ENCODE measurements at places on chromosomes 7 and 10.

- DNase-seq, result no peak
Observed at GRCh38 chr7:90488220-90488619, 18.8 kb downstream of the PTTG1IP2 start.

DNA sequence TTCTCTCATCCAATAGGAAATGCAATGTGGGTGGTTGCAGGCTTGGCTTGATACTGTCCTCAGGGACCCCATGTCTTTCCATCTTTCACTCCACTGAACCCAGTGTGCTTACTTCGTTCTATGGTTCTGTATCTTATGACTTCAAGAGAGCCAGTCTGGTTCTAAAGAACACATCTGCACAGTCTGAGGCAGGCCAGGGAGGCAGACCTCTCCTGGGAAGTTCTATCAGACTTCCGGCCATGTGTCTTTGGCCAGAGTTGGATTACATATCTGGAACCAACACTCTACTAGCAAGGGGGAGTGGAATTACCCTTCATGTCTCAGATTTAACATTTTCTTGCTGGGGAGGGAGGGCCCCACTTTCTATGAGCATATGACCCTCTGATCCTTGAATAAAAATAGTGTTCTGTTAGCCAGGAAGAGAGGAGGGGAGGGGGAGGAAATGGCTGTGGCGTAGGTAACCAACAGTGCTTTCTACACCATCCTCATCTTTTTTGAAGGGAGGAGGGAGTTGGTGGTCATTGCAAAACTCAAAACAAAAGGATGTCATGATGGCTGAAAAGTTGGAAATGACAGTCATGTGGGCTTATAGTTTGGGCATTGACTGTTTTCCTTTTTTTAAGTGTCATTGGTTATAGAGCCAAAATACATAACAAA, 370.2 kb downstream of the GATA3 start:
- DNase-seq, result no peak

- no peak for DNase-seq
Observed at GRCh38 chr7:142516038-142516501, 233.2 kb upstream of the PRSS1 start.

- DNase-seq, result no peak
Observed at GRCh38 chr7:136728945-136729344, 139.5 kb upstream of the CHRM2 start.

DNA sequence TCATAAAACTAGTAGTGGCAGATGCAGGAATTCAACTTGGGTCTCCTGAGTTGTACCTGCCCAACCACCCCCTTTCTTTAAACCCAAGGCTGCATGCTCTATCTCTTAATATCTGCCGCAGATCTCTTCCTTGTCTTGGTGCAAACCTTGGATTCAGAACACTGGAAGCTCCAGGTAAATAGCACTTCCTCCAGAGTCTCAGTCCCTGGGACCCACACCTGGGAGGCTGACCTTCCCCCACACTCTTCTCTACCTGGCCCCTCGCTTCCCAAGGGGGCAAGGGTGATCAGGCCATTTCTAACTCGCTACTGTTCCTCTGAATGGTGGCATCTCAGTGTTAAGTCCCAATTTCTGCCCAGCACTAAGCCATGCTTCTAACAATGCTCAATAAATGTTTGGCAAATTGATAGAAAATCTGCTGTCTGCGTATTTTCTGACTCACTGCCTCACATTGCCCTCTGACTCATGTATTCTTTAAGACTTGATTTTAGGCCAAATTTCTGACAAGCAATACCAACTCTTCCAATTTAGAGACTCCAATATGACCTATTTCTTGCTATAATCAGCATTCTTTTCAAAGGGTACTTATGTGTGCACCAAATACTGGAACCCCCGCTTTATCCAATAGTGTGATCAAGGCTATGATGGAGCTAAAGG, 68.0 kb upstream of the PPP1R3C start:
- no peak for DNase-seq

DNA sequence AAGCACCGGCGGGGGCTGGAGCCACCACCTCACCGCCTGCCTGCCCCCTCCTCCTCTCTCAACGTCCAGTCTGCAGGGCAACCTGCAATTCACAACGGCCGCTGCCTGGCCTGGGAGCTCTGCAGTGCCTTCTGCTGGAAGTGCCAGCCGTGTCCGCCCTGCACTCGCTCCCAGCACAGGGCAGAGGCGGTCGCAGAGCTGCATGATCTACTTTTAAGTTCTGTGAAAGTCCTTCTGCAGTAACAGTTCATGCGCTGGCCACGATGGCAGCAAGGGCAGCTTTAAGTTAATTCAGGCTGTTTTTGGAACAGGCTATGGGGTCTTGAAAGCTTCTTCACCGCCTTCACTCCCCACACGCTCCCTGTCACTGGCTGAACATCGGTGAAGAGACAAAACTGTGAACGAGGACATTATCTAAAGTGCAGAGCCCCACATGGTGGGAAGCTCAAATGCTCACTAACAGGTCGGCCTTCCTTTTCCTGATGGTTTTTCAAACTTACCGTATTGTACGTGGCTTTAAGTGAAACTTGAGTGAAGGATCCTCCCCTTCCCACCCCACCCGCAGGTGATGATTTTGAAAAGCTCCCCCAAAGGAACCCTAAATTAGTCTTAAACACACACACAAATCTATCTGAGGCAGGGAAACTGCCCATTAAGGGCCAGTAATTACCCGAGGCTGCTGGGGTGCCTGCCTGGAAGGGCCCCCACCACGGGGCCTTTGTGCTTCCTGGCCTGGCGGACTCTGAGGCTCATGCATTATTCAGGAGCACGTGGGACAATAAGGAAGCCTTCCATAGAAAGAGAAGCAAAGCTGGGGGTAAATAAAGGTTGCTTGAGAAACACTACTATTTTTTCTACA, 504.3 kb downstream of the DNAJB6 start:
- no peak for DNase-seq

DNA sequence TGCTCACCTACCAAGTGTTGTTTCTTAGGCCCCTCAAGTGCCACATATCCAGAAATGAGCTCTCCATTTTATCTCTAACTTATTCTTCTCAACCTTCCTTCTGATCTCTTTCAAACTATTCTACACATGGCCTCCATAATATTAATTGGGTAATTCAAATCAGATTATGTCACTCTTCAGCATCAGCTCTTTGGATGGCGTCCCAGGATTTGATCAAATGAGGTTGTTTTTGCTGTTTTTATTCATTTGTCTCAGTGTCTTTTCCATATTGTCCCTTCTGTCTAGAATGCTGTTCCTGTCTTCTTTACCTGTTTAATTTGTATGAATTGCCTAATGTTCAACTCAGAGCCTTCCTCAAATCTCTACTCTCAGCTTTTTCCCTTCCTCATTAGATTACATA, 234.6 kb upstream of the CXCL12 start:
- no peak for DNase-seq

- DNase-seq, result no peak
Observed at GRCh38 chr7:40715053-40715430, 580.2 kb downstream of the SUGCT start.

DNA sequence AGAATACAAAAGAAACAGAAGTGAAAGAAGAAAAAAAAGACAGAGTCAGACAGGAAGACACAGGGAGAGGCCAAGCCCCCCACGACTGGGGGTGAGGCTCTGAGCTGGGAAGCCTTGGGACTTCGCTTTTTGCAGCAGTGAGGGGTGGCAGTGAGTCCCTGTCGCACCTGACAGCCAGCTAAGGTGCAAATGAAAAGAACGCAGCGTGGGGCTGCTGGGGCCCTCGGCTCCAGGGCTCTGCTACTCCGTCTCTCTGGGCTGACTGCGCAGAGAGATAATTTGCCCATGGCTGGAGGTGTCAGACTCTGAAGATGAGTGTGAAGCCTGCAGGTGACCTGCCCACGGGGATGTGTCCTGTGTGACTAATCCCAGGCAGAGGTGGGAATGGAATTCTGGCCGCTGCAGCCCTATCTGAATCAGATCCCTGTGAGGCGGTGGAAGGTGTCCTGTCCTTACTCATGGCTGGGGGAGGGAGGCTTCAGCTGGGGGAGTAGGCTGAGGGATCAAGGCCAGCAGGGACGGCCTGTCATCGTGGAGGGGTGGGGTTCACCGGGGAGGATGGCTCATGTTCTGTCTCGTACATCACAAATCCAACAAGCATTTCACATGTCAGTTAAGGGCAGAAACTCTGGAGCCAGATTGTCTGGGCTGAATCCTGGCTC, 96.4 kb downstream of the SLIT1 start:
- no peak for DNase-seq

DNA sequence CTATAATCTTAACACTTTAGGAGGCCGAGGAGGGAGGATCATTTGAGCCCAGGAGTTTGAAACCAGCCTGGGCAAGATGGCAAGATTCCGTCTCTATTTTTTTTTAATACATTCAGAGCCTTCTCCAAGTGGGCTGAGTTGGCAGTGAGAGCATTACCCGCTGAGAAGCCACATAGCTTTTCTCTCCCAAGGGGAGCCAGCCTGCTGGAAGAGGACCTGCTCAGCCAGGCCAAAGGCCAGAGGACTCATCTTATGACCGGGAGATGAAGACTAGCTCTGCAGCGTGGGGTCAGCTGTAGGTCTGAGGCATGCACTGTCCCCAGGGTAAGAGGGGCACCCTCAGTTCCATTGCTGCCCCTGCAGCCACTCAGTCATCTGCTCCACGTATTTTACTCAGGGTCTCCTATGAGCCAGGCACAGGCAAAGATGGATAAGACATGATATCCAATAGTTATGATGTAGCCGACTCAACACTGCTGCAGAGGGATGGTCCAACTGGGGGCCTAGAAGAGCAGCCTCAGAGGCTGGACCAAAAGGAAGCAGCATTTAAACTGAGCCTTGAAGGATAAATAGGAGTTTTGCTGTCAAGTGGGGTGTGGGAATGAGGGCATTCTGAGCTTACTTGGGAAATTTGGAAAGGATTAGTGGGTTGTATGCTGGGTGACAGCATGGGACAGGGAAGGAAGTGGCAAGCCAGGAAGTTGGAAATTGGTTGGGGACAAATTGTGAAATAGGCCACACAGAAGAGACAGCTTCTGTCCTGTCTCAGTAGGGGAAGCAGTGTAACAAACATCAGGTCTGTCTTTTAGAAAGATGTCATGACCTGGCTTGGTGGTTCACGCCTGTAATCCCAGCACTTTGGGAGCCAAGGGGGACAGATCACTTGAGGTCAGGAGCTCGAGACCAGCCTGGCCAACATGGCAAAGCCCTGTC, 1.6 kb upstream of the MARVELD1 start:
- DNase-seq, result no peak

DNA sequence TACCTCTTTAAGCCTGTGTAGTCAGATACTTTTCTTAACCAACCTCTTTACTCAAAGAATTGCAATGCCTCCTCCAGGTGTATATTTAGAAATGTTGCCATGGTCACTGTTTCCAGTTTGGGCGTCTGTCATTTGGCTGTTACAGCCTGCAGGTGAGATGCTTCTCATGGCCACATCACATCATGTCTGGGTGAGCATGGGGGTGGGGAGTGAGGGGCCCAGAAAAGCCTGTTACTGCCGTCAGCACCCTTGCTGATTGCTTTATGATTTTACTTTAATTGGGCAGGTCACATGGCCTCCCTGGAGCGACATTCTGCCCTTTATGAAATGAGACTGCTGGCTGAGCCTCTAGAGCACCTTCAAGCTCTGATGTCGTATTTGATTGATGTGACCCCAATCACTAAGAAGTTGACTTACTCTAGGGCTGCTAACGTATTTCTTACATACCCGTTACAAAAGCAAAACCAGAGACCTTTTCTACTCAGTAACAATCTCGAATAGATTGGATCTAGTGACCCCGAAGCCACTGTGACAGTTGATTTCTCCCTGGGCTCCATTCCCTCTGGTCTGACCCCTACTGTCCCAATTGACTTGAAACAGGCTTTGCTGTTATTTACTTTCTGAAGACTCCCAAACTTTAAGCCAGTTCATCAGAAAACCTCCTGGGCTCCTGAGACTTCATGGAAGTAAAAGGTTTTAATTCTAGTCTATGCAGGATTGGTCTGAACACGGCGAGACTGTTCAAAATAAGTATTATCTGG, 60.7 kb downstream of the OTUD1 start:
- DNase-seq, result no peak

- DNase-seq, result no peak
Observed at GRCh38 chr7:125195156-125195555, 265.5 kb upstream of the POT1 start.

DNA sequence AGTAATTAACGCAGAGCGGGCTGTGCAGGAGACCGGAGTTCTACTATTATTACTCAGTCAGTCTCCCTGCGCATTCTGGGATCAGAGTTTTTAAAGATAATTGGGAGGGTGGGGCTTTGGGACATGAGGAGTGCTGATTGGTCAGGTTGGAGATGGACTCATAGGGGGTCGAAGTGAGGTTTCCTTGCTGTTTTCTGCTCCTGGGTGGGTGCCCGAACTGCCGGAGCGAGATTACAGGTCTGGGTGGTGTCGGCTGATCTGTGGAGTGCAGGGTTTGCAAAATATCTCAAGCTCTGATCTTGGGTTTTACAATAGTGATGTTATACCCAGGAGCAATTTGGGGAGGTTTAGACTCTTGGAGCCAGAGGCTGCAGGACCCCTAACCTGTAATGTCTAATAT, 3.9 kb upstream of the LRRC27 start:
- no peak for DNase-seq

DNA sequence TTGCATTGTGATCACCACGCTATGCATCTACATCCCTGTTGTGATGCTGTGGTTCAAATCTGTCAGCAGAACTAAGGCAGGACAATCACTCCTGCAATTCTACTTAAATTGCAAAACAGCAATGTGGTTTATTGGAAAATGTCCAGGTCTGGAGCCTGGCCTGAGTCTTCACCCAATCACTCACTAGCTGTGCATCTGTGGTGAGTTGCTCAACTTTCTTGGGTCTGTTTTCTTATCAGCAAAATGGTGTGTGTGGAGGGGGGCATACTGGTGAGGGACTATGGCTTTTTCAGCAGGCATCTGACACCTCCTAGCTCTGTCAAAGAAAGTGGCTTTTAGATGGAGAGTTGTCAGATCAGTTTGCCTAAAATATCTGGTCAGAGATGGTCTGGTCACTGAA, 108.3 kb upstream of the FEZF1 start:
- DNase-seq, result no peak

GRCh38 chr10:61472090-61472674, 19.0 kb upstream of the TMEM26 start:
- DNase-seq, result no peak

- DNase-seq, result no peak
Observed at GRCh38 chr10:83222300-83222699, 917.0 kb upstream of the GHITM start.

DNA sequence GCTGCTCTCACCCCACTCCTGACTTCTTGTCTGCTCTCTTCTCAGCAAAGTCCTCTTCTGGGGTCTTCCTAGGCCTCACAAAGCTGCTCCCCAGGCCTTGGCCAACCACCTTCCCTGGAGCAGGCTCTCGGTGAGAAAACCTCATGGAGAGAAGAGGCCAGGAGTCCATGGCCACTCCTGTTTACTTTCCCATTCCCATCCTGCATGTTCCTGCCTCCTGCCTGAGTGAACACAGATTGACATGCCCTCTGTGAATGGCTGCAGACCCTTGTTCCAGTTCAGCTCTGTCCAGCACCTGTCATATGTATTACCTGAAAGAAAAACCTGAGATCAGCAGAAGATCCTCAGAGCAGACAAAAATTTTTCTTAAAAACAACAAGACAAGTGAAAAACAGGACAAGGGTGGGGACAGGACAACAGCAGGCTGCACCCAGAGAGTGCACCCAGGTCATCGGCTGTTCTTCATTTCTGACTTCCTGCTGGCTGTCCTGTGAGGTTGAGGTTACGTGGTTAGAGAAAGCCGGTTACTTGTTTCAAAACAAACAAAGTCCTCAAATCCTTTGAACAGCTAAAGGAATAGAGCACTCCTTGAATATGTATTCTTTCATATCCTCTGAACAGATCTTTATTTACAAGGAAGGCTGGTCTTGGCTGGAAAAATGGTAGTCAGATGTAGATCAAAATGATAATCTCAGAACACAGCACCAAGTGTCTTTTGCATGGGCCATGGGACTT, 34.0 kb upstream of the DLD start:
- no peak for DNase-seq

- DNase-seq, result no peak
Observed at GRCh38 chr10:133442191-133442966, 11.4 kb upstream of the SCART1 start.

Measured in left ventricle myocardium inferior (tissue), 1 donor.